NCI-H2171 (cell line): ENCODE measurements at places on chromosomes 16 and 17.

DNA sequence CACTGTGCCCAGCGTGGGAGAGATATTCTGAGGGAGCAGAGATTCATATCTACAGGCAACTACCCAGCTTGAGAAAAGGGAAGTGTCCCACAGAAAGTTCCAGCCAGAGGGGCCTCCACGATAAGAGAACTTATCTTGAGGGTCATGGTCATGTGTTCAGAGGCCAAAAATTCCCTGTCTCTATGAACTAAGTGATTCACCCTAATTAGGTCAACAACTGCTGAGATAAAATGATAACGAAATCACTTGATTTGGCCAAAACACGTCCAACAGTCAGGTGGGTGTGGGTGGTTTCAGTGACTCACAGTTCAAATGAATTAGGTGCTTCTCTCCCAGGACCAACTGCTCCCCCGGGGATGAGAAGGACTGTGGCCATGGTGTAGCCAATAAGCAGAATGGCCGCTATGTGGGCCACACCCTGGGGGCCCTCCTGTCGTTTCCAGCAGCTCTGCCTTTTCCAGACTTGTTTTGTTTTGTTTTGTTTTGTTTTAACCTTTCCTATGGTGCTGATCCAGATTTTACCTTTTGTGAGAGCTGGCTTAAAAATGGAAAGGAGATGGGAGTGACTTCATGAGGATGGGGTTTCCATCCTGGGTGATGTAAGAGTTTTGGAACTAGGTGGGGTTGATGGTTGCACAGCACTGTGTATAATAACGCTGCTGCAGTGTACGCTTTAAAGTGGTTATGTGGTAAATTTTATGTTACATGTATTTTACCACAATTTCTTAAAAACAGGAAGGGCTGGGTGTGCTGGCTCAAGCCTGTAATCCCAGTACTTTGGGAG, 8.7 kb downstream of the DNAI2 start:
- DNase-seq: no peak

DNA sequence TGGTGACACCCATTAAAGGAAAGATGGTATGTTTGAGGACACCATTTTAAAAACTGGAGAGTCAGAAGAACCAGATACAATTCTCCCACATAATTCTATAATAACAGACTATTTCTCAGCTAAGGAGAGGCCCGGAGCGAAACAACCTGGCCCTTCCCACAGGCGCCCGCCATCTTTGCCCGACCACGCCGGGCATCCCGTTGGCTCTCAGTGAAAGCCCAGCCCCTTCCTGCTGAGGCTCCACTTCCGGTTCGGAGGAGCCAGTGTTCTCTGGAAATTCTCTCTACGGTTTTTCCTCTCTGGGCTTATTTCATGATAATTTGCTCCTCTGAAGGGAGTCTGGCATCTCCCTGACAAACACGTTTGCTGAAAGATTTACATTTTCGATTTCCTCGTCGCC, 175.7 kb downstream of the AXIN2 start:
- DNase-seq: no peak

GRCh38 chr17:52336796-52337195, 178.3 kb upstream of the CA10 start:
- DNase-seq: no peak

GRCh38 chr16:54048586-54049495, 237.7 kb downstream of the IRX3 start:
- DNase-seq: peak; percentile 69

- peak; percentile 13 for DNase-seq
Measured at GRCh38 chr16:54957403-54958166, 26.9 kb downstream of the IRX5 start.

- DNase-seq: no peak
Measured at GRCh38 chr16:84618581-84619460, 943 bp upstream of the COTL1 start.

DNA sequence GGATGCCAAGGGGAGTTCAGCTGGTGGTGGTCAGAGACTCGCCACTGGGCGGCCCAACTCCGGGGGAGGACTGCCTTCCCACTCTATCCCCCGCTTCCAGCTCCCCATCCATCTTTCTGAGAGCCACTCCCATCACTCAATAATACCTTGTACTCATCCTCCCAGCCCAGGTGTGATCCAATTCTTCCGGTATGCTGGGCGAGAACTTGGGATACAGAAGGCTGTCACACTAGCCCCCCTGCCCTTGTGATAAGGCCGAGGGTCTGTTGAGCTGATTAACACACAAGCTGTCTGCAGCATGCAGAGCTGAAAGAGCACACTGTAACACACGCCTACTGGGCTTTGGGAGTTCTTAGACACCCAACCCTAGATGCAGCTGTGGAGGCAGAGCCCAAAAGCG, 460.4 kb upstream of the EEF2KMT start:
- DNase-seq: no peak

GRCh38 chr16:11356573-11357331, 11.5 kb downstream of the RMI2 start:
- DNase-seq: no peak

DNA sequence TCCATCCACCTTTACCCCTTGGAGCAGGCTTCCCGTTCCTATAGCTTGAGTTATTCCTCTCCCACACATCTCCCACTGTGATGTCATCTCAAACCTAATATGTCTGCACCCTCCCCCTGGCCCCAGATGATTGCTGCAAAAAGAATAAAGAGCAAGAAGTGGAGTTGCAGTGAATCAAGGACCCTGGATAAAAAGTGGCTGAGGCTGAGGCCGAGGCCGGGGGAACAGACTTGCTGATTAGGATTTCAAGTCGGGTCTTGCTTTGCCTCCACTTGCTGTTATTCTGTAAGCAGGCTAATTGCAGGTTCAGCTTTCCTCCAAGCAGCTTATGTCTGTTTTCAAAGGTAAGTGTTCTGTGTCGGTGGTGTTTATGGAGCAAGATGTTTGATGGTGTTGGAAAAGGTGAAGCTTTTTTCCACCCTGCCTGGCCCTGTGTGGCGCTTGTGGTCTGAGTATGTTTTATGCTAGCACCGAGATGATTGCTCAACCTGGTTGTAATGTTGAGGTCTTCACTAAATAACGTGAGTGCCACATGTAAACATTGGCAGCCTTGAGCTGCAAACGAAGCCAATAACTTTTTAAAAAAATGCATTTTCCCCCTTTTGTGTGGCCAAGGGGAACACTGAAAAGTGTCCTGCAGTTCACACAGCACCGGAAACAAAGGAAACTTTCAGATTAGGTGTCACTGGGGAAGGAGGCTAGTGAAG, 15.4 kb downstream of the HS3ST3B1 start:
- no peak for DNase-seq

DNA sequence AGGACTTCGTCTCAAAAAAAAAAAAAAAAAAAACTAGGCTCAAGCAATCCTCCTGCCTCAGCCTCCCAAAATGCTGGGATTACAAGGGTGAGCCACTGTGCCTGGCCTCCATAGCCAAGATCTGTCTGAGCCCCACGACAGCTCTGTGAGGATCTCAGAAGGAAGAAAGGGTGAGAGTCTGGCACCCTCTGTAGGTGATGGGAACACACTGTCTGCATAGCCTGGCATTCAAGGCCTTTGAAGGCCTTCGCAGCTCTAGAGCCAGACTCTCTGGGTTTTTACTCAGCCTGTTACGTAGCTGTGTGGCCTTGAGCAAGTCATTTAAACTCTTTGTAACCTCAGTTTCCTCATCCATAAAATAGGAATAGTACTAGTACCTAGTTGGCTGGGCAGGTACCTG, 6.3 kb upstream of the XPO6 start:
- no peak for DNase-seq
